ENCODE measurements at places on chromosomes 1 and 21. TPM values are rescaled to one million over a fixed set of nuclear protein-coding genes. Genes with fewer than 3 reads are reported as not detected.

The PLPPR5 gene
- total RNA-seq = not detected

The ZYG11A gene
- total RNA-seq = not detected

- DNase-seq = no peak
Observed at GRCh38 chr21:38289705-38290485, 33.1 kb downstream of the KCNJ15 start.

DNA sequence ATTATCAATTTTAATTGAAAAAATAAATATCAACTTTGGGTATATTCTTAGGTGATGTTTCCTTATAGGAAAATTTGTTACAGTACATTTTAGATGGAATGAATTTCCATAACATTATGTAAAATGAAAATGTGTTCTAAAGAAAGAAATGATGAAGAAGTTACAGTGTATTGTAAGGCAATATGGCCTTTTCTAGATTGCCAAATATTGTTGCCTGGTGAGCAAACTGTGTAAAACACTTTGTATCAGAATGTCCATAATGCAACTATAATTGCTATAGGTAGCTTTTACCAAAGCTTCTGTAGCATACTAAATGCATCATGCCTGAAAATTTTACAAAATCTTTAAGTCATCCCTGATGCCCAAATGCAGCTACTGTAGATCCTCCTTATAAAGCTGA, 285.0 kb downstream of the LRRC7 start:
- DNase-seq = no peak

GRCh38 chr1:238608144-238608543, 717.4 kb upstream of the ZP4 start:
- no peak for DNase-seq

GRCh38 chr1:228009116-228009827, 2.5 kb downstream of the WNT3A start:
- peak; percentile 85 for DNase-seq

- DNase-seq = no peak
Observed at GRCh38 chr1:24344090-24344742, 25.1 kb downstream of the GRHL3 start.

DNA sequence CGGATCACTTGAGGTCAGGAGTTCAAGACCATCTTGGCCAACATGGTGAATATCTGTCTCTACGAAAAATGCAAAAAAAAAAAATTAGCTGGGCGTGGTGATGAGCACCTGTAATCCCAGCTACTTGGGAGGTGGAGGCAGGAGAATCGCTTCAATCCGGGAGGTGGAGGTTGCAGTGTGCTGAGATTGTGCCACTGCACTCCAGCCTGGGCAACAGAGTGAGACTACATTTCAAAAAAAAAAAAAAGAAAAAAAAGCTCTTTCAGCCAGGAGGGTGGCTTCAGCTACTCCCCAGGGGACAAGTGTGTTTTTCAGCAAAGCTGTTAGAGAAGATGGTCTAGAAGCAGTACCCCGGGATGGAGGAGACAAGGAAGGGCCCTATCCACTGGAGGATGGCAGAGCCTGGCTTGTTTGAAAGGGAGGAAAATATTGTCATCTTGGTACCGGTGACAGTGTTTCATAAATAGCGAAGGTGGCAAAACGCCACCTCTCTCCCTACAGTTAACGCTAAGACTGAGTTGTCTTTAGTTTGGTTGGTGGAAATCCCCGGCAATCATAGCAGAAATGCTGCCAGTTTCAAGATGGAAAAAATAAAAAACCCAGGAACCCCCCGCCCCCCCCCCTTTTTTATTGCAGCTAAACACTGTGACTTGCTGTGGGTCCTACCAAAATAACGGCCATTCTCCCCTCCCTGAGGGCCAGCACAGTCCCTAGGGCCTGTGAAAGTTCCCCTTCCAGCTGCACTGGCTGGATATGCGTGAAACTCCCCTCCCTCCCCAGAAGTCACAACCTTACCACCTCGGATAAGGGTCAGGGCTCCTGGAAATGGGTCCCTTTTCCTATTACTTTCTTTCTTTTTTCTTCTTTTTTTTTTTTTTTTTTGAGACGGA, 3.5 kb downstream of the PIK3CD start:
- DNase-seq = no peak

DNA sequence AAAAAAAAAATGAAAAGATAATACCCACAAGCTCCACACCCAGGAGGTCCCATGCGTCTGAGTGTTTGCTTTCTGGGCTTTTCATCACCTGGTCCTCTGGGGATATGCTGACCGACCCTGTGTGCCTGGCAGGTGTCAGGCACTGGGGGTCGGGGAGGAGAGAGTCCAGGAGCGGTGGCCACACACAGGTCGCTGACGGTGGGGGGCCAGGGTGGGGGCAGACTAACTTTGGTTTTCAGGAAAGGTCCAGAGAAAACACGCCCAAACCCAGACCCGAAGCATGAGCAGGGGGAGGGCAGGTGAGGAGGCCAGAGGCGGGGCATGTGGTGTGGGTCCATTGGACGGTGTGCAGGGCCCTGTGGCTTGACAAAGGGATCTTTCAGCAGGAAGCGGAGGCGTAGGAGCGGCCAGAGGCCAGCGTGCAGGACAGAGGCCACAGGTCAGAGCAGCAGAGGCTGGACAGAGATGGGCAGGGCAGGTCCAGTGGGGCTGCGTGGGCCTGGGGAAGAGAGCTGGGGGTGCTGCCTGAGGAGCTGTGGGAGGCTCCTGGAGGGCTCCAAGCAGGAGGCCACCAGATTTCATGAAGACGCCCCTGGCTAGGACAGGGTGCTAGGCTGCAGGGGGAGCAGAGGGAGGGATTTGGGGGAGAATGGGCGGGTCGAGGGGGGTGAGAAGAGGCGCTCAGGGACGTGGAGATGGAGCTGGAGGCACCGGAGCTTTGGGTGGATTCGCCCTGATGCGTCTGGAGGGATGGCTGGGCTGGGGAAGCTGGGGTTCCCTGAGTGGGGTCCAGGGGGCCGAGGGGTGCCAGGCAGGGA, 15.8 kb downstream of the RNF223 start:
- no peak for DNase-seq

The C1orf226 gene
- total RNA-seq = 6.3 TPM

DNA sequence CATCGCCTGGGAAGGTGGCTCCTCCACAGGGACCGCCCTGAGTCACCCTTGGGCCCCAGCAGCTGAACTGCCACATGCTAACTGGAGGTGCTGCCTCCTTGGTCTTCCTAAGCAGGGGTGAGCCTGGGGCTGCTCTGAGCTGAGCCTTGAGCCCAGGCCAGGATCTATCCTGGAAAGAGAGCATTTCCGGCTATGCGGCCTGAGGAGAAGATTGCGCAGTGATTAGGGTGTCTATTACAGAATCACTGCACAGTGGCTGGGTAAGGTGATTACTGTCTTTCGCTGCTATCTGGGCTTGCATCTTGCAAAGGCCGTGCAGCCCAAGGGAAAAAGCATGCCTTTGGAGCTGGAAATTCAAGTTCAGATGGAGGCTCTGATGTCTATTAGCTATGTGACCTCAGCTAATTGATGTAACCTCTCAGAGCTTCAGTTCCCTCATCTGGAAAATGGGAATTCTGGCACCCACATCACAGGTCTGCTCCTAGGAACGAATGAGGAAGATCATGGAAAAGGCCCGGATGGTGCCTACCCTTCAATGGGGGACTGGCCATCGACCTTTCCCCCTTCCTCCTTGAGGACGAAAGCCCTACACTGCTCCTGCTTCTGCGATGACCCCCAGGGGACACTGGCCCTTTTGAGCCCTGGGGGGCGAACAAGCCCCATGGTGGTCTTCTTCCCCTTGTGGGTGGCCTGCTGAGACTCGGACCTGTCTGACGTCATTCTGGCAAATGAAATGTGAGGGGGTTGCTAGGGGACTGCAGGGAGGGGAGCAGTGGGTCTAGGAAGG, 38.0 kb downstream of the GPR161 start:
- no peak for DNase-seq

- DNase-seq = peak; percentile 95
Observed at GRCh38 chr1:148334339-148335130, 148.6 kb downstream of the PPIAL4G start.

The LAMC2 gene
- total RNA-seq = 11.2 TPM

GRCh38 chr21:42829417-42829816, 49.9 kb downstream of the WDR4 start:
- no peak for DNase-seq

DNA sequence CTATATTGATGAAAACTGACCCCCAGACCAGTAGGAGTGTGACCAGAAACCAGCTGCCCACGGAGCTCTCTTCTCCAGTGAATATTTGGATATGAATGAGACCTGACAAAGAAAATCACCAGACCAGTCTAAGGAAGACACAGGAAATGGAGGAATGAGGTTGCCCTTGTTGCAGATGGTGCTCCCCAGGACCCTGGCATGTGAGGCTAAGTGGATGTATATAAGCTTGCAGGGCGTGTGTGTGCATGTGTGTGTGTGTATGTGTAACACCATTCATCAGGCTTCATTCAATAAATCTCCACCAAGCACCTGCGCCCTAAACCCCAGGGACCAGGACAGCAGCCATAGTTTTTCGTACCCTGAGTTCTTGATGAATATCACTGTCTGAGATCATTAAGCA, 14.4 kb downstream of the PHLDA3 start:
- no peak for DNase-seq

- DNase-seq = no peak
Observed at GRCh38 chr1:6317098-6317760, 56.3 kb upstream of the GPR153 start.

DNA sequence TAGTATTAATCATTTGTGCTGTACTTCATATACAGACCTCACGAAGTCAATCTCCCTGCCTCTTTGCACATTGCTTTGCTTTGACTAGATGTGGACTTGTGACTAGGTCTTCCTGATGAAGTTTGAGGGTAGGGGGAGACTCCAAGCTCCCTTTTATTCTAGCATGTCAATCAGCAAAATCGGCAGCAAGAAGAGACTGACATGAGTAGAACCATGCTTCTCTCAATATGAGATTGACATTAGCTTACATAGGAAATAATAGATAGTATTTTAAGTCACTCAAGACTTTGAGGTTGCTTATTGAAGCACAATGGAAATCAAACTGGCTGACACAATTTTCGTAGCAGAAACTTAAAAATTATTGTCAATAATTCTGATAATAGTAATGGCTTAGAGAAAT, 866.4 kb upstream of the ADAMTS5 start:
- DNase-seq = no peak

The FTCD gene
- total RNA-seq = 0.26 TPM

All from esophagus muscularis mucosa (tissue), 4 donors.